ENCODE measurements at places on chromosomes 12 and 14.

GRCh38 chr14:103535891-103536565 is 7.0 kb downstream of the TRMT61A start:
- H3K36me3 ChIP-seq: peaks cover 72% of the 10 kb centered on the region
- no peak overlapping the region for H3K4me3 ChIP-seq
- H3K4me1 ChIP-seq: peaks cover 37% of the 10 kb centered on the region
- H3K27ac ChIP-seq: no peak overlapping the region
- no peaks in the 10 kb centered on the region for H3K27me3 ChIP-seq

- H3K36me3 ChIP-seq: no peaks in the 10 kb centered on the region
- no peak overlapping the region for H3K4me3 ChIP-seq
- no peaks in the 10 kb centered on the region for H3K4me1 ChIP-seq
- H3K27me3 ChIP-seq: no peaks in the 10 kb centered on the region
- DNase-seq: no peak
Measured at GRCh38 chr14:60618241-60618640, 31.0 kb downstream of the SIX1 start.

- H3K27ac ChIP-seq: no peak overlapping the region
- no peaks in the 10 kb centered on the region for H3K27me3 ChIP-seq
- H3K36me3 ChIP-seq: no peaks in the 10 kb centered on the region
- no peak overlapping the region for H3K4me3 ChIP-seq
Measured at GRCh38 chr12:6295094-6295811, 15.2 kb upstream of the PLEKHG6 start.

- no peaks in the 10 kb centered on the region for H3K36me3 ChIP-seq
- DNase-seq: no peak
- H3K4me1 ChIP-seq: no peaks in the 10 kb centered on the region
- H3K27me3 ChIP-seq: no peaks in the 10 kb centered on the region
- no peak overlapping the region for H3K4me3 ChIP-seq
Measured at GRCh38 chr12:58695263-58695662, 225.0 kb downstream of the LRIG3 start.

- no peaks in the 10 kb centered on the region for H3K4me1 ChIP-seq
- H3K36me3 ChIP-seq: no peaks in the 10 kb centered on the region
- no peaks in the 10 kb centered on the region for H3K27me3 ChIP-seq
Measured at GRCh38 chr14:22143363-22143762, 445.7 kb downstream of the DAD1 start.

DNA sequence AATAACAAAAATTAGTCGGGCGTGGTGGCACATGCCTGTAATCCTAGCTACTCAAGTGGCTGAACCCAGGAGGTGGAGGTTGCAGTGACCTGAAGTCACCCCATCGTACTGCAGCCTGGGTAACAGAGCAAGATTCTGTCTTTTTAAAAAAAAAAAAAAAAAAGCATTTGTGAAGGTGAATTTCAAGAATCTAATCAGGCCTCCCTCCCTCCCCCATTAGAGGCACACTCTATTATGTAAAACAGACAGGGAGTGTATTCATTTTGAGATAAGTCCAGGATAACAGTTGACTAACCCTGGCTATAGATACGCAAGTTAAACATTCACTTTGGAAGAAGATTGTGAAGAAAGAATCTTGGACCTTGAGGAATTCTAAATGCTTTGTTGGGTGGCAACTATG is 2.9 kb downstream of the RESF1 start:
- H3K4me1 ChIP-seq: peaks cover 3% of the 10 kb centered on the region
- H3K27me3 ChIP-seq: no peaks in the 10 kb centered on the region
- H3K36me3 ChIP-seq: peaks cover 13% of the 10 kb centered on the region
- no peak overlapping the region for H3K27ac ChIP-seq
- H3K4me3 ChIP-seq: no peak overlapping the region
- DNase-seq: no peak

- H3K36me3 ChIP-seq: no peaks in the 10 kb centered on the region
- H3K4me3 ChIP-seq: no peak overlapping the region
- no peak overlapping the region for H3K27ac ChIP-seq
- DNase-seq: no peak
- peaks cover 14% of the 10 kb centered on the region for H3K4me1 ChIP-seq
- H3K27me3 ChIP-seq: no peaks in the 10 kb centered on the region
Measured at GRCh38 chr14:99790978-99791376, 2.2 kb upstream of the EML1 start.

DNA sequence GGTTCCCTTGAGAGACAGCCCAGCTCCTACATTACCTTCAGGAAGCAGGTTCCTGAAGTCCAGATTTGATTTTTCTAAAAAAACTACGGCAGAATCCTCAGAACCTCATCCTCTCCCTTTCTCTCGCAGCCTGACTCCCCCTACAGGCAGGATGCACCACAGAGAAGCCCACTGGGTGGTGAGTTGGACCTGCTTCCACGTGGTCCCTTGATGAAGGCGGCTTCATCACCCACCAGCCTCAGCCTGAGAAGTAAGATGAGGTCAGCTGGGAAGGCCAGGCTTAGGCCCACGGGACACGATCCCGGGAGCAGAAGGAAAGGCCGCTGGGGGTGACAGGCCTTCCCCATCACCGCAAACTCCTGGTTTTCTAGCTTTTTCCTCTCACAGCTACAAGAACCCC is 83.0 kb downstream of the ACTN1 start:
- peaks cover 64% of the 10 kb centered on the region for H3K36me3 ChIP-seq
- no peak for DNase-seq
- H3K4me1 ChIP-seq: no peaks in the 10 kb centered on the region
- H3K27me3 ChIP-seq: no peaks in the 10 kb centered on the region

- no peak overlapping the region for H3K27ac ChIP-seq
- peaks cover 50% of the 10 kb centered on the region for H3K36me3 ChIP-seq
- no peak overlapping the region for H3K4me3 ChIP-seq
- H3K27me3 ChIP-seq: no peaks in the 10 kb centered on the region
- DNase-seq: no peak
Measured at GRCh38 chr14:90585106-90585505, 188.3 kb downstream of the CALM1 start.

GRCh38 chr12:106790020-106790419 is 15.5 kb downstream of the RIC8B start:
- DNase-seq: no peak
- H3K27ac ChIP-seq: no peak overlapping the region
- H3K4me3 ChIP-seq: no peak overlapping the region

GRCh38 chr14:86797075-86797351 is 1196.0 kb downstream of the GALC start:
- no peak for DNase-seq
- H3K4me1 ChIP-seq: no peaks in the 10 kb centered on the region
- H3K27ac ChIP-seq: no peak overlapping the region
- H3K27me3 ChIP-seq: no peaks in the 10 kb centered on the region
- H3K36me3 ChIP-seq: no peaks in the 10 kb centered on the region

DNA sequence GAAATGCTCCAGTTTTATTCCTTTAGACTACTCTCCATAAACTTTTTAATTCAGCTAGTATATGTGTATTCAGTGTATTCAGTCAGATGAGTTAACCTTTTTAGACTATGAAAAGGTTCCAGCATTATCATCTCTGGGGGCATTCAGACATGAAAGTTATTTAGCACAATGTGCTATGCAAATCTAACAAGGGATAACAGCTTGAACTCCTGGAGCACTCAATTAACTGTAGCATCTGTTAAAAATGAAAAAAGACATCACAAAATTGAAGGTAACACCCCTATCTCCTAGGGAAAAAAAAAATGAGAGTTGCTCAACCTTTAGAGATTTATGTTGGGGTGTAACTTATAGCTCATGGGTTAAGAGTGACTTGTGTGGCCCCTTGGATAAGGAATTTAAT is 211.5 kb downstream of the PHLDA1 start:
- no peak overlapping the region for H3K27ac ChIP-seq
- H3K4me3 ChIP-seq: no peak overlapping the region
- no peaks in the 10 kb centered on the region for H3K4me1 ChIP-seq
- no peaks in the 10 kb centered on the region for H3K36me3 ChIP-seq
- no peaks in the 10 kb centered on the region for H3K27me3 ChIP-seq

DNA sequence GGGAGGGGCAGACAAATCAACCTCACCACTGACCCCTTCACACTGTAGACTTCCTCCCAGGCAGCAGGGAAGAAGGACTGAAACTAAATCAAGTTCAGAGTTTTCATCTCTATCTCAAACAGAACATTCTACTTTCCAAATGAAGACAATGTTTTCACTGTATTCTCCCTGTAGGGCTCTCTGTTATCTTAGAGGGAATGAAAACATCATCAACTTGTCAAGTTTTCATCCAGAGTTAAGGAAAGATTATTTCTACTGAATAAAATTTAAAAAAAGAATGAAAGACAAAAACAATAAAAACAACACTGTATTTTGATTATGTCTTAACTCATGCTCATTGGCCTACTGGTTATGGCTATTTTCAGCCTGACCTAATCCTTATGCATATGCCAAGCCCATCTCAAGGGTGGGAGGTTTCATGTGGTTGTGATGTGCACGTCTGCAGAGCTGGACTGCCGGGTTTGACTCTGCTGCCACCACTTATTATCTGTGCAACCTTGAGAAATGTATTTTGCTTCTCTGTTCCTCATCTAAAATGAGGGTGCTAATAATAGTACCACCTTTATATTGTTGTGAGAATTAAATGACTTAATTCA is 152.0 kb upstream of the AVPR1A start:
- H3K36me3 ChIP-seq: no peaks in the 10 kb centered on the region
- no peaks in the 10 kb centered on the region for H3K4me1 ChIP-seq
- no peak overlapping the region for H3K4me3 ChIP-seq

Measured in spinal cord (tissue), 10 donors.